ENCODE measurements at places on chromosomes 5 and 9.

DNA sequence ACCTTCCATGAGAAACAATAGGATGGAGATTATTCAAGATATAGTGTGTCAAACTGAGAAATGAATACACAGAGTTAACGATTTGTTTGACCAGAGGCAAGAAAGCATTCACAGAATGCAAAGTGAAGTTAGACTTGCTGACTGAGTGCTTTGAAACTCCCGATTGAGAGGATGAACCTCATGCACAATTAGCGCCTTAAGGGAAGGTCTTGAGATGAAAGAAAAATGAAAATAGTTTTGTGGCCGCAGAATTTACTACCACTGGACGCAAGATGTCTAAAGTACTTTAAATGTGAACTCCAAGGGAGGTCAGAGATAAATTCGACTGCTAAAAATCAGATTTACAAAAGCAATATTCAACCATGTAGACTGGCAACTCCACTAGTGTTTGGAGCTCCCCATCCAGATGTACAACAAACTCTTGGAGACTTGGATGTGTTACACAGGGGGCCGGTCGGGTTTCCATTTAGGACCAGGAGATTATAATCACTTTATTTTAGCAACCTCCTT, 707 bp upstream of the RIMOC1 start:
- no peak for DNase-seq

- DNase-seq, result no peak
Measured at GRCh38 chr5:179954434-179954833, 46.7 kb upstream of the TBC1D9B start.

DNA sequence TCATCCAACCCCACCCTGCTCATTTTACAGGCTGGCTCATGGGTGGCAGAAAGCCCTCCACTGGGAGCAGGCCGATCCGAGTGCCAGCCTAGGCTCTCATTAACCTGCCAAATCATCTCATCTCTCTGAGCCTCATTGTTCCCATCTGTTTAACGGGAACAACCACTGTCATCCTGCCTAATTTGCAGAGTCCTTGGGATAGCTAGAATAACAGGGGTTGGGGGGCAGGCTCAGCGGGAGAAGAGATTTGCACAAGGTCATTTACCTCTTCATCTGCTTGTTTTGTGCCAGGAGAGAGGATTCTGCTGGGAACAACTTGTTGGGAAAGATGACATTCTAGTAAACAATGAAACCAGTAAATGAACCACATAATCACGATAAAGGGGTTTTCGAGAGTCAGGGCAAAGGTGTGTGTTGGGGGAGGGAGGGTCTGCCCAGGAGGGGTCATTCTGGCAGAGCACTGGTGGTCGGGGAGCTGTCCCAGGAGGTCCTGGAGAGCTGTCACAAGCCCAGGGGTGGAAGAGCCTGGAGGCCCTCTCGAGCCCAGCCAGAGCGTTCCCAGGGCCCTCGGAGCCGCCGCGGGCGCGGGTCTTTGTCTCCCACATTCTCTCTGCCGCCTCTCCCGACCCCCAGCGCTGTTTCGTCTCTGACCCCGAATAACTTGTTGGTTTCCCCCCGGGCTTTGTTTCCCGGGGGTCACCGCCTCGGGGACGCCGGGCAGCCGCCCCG, 22.8 kb upstream of the NDST1 start:
- DNase-seq, result peak; percentile 16

DNA sequence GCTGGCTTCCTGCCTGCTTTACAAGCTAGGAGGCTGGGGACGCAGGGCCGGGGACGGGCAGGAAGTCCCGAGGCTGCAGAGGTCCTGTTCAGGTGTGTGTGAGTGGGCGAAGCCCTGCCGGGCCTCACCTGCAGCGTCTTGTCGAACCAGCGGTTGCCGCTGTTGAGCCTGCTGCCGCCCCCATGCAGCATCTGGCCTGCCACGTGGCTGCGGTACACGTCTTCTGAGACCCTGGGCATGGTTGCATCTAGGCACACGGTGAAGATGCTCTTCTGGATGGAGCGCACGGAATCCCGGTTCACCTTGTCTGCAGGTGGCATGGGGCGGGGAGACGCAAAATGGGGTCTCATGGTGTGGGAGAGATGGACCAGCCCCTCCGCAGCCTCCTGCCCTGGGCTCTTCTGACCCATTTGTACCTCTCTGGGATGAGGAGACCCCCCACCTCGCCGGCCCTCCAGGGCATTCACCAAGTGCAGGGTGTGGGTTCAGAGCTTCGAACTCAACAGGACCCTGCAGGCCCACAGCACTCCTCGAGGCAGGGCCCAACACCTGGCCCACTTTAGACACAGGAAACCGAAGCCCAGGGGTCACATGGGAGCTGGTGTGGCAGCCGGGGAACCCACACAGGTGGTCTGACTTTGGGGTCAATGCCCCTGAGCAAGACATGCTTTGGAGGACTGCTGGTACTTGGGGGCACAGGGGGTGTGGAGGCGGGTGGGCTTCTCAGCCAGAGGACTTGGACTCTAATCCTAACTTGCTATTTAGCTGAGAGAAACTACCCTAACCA, 10.0 kb downstream of the CRAT start:
- no peak for DNase-seq

GRCh38 chr5:81787474-81788242, 36.8 kb upstream of the SSBP2 start:
- DNase-seq, result peak; percentile 77

Measured in hematopoietic multipotent progenitor cell treated with erythropoietin and hydrocortisone succinate and interleukin-3 and kit ligand, for 4 days (in vitro differentiated cells).